ENCODE measurements at places on chromosomes 1 and 21.

DNA sequence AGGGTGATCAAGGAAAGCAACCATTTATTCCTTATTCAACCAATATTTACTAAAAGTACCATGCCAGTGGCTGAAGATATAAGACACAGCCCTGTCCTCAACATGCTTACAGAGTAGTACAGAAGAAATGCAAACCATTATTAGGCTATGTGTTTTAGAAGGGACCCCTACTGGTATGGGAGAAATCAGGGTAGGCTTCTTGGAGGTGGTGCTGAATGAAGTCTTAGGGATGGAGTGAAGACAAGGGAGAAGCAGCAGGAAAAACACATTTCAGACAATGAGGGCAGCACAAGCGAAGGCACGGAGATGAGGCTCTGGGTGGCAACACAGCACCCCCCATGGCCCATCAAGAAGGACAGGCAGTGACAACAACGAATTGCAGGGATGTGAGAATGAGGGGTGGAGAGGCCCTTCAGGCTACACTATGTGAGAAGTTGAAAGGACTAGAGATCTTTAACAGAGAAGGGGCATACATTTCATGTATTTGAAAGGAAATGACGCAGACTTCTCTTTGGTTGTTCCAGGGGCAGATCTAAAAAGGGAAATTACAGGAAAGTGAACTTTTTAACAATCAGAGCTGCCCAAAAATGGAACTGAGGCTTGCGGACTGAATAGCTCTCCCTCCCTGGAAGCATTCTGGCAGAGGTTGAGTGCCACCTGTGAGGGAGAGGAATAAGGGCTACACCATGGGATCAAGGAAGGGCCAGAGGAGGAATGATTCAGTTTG lies 16.8 kb upstream of the CD58 start:
- no peak for DNase-seq

DNA sequence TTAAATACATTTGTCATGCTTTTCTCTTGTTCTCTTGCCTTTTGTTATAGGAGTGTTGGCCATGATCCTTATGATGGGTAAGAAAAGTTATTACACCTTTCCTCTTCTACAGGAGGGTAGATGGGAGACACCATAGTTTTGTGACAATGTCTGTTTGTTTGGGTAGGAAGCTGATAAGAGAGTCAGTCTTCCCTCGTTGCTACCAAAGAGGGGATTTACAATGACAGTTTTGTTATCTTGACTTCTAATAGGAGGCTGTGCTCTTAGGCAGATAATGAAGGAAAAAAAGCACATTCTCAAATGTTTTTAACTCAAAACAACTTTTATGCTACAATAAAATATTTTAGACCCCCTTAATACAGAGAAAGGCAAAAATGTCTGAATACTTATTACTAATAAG lies 48.0 kb upstream of the WLS start:
- no peak for DNase-seq

DNA sequence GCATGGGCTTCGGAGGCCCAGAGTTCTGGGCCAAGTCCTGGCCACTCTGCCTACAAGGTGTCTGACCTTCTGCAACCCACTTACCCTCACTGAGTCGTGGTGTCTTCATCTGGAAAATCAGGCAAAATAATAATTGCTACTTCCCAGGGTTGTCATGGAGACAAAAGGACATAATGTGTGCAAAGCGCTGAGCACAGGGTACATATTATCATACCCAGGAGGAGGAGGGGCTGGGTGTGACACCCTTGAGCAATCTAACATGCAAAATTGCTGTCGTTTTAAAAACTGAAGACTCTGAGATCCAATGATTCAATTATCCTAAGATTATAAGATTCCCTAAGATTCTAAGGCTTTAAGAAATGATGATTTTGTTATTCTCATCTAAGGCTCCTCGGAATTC lies 459.5 kb downstream of the PTPRU start:
- no peak for DNase-seq

- DNase-seq, result no peak
These were observed 10.8 kb upstream of the PIGK start for GRCh38 chr1:77230051-77230450.

DNA sequence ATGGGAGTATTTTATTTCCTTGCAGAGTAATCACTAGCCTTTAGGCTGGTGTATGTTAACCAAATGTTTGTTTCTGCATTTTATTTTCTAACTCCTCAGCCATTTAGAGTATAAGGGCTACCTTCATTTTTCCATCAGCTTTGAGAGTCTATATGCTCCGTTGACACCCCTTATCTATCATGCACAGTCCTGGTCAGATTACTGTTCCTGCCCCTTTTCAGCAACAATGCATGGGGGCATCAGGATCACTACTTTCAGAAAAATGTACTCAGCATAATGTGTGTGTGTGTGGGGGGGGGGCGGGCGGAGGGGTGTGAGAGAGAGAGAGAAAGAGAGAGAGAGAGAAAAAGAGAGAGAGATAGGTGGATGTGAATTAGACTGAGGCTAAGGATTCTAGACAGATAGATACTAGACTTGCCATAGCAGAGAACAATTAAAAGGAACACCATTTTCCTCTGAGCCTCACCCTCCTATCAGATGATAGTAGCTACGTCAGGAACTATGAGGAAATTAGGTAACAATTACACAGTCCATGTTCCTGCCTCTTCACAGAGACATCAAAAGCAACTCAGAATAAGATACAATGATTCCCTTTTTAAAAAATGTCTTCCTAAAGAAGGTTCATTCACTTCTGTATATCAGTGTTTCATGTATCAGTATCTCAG lies 40.8 kb downstream of the FCER1A start:
- no peak for DNase-seq

DNA sequence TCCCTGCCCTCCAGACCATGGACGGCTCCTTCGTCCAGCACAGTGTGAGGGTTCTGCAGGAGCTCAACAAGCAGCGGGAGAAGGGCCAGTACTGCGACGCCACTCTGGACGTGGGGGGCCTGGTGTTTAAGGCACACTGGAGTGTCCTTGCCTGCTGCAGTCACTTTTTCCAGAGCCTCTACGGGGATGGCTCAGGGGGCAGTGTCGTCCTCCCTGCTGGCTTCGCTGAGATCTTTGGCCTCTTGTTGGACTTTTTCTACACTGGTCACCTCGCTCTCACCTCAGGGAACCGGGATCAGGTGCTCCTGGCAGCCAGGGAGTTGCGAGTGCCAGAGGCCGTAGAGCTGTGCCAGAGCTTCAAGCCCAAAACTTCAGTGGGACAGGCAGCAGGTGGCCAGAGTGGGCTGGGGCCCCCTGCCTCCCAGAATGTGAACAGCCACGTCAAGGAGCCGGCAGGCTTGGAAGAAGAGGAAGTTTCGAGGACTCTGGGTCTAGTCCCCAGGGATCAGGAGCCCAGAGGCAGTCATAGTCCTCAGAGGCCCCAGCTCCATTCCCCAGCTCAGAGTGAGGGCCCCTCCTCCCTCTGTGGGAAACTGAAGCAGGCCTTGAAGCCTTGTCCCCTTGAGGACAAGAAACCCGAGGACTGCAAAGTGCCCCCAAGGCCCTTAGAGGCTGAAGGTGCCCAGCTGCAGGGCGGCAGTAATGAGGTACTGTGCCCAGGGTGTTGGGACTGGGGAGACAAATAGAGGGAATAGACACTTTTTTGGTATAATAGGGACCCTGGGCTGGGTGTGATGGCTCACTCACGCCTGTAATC lies 1.0 kb downstream of the ZBTB48 start:
- DNase-seq, result no peak

DNA sequence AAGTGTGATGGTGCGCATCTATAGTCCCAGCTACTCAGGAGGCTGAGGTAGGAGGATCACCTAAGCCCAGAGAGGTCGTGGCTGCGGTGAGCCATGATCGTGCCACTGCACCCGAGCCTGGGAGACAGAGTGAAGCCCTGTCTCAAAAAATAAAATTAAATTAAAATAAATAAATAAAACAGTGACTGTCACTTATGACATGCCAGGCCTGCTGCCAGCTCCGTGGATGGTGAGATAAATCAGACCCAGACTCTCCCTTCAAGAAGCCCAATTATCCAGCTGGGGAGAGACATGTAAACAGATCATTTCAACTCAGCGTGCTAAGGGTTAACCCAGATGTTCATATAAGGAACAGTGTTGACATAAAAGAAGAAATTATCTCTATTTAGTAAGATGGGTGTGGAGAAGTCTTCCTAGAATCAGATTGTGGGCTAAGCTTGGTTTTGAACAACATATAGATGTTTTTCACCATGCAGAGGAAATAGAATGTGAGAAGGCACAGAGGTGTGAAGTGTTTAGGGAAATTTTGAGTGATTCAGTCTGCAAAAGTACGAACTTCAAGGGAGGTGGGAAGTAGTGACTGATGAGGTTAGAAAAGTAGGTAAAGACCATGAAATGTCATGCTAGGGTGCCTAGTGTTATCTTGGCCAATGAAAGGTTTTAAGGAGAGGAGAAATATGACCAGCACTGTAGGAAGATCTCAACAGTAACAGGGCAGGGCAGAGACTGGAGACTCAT lies 18.3 kb downstream of the YARS1 start:
- DNase-seq, result no peak

GRCh38 chr21:31198575-31198974 lies 145.5 kb downstream of the TIAM1 start:
- DNase-seq, result no peak

DNA sequence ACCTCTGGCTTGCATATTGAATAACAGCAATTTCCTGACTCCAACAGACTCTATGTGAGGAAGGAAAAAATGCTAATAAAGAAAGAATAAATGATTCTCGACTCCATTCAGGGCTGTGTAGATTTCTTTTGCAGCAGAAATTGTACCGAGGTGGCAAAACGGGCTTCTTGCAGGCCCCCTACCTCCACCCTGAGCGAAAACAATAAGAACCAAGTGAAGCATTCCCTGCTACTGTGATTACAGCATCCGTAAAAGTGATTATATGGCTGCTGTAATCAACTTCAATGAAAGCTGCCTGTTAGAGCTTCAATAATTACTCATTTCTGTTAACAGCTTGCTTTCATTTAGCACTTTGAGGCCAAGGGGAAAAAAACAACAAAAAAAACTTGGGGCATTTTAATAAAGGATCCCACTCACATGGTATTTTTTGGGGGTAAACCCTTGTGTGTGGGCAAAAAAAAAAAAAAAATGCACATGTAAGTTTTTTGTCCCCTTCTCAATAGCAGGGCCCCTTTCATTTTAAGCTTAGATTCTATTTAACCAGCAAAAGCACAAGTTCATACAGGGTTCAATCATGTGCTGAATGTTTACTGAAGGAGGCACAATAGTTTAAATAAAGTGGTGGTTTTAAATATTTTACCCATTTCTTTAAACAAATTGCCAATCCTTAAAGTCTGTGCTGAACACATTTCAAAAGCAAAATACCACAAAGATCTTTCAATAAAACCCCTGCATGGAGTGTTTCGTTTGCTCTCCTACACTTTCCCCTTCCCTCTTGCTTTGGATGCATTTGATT lies 271.6 kb downstream of the LMO4 start:
- no peak for DNase-seq

GRCh38 chr1:204830747-204831146 lies 39.9 kb upstream of the NFASC start:
- no peak for DNase-seq

DNA sequence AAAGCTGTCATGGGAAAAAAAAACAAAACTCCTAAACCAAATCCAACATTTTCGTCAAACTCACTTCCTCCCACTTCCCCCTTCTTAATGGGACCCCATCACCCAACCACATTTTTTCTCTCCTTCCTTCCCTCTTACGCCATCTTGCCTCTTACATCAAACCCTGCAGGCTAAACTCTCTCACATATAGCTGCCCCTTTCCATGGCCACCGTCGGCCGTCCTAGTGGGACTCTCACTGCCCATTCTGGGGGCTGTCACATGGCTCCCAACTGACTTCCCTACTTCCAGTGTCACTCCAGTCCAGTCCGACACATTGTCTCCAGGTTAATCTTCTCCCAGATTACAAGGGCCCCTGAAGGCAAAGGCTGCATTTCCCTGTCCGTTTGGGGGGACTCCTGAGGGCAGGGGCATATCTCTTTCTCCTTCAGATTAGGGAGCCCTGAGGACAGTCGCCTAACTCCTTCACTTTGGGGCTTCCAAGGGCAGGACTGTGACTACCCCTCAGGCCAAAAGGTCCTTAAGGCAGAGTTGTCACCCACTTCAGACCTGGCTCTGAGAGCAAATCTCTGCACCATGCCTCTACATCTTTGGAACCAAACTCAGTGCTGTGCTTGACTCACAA lies 658 bp downstream of the UBXN11 start:
- no peak for DNase-seq

- peak; percentile 59 for DNase-seq
These were observed 44.0 kb upstream of the FMO2 start for GRCh38 chr1:171140956-171141687.

DNA sequence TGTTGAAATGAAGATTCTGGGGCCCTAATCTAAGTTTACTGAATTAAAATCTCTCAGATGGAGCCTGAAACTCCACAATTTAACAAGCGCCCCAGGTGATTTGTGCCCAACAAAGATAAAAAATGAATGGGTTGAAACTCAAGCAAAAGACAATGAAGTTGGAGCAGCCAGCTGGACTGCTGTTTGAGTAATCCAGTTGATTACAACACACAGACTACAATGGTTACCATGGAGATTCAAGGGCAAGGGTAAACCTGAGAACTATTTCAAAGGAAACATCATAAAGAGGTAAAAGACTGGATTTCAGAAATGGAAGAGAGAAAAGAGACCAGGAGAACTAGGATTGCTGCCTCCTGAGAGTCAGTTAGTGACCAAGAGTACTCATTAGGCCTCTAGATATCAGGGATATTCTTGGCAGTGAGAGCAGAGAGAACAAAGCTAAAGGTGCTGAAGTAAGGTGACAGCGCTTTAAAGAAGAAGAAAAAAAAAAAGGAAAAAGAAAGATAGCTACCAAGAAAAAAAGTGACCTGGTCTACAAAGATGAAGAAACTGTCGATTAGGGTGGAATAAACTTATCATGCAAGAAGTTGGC lies 44.5 kb downstream of the LRRC53 start:
- DNase-seq, result no peak

GRCh38 chr1:30023339-30024022 lies 699.9 kb downstream of the MATN1 start:
- no peak for DNase-seq

DNA sequence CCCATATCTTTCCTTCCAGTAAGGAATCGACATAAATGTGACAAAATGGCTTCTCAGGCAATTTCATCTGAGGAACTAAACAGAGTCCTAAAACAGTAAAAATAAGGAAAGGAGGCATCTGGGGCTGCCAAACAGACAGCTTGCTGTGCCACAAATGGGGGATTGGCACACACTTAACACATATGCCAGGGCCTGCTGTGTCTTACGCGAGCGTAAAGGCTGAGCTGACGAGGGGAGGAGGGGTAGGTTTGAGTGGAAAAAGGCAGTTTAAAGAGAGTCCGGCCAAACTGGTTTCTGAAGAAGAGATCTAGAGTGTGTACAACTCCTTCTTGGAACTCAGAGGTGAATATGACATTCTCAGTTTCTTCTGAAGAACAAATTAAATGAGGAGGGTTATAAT lies 244.1 kb upstream of the MAP1LC3C start:
- no peak for DNase-seq

- no peak for DNase-seq
These were observed 62.6 kb downstream of the ZBTB18 start for GRCh38 chr1:244113532-244114320.

GRCh38 chr1:219310181-219310728 lies 136.6 kb downstream of the LYPLAL1 start:
- DNase-seq, result no peak

Measured in right hindlimb (tissue), 1 donor.